ENCODE measurements at places on chromosomes 7 and 10. TPM values are rescaled to one million over a fixed set of nuclear protein-coding genes. Genes with fewer than 3 reads are reported as not detected.
A peak's percentile ranks its signal among the peaks of the same experiment; 100 is the strongest.

Gene FAM25G
- total RNA-seq, result not detected

Gene IL15RA
- 1.4 TPM for total RNA-seq

GRCh38 chr10:79056736-79057391 is 11.9 kb upstream of the ZMIZ1 start:
- DNase-seq, result no peak

DNA sequence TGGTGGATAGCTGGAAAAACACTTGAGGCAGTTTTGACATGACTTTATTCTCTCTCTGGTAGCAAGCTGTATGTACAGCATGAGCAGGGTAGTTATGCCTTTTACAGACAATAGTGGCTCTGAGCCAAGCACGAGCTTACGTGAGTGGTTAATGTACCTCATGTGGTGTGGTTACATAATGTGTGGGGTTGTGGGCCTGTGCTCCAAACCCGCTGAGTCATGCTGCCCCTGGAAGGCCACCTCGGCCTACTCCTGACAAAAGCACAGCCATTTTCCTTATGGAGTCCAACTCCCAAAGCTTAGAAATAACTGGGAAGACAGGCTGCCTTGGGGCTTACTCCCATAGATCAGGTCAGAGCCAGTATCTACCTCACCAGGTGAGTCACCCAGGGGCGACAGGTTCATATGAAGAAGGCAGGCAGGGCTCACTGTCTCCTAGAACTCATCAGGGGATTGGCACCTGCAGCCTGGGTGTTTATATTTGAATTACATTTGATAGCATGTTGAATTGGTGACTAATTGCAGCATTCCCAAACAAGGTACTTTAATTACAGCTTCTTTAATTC is 404.5 kb downstream of the ADRA2A start:
- no peak for DNase-seq

DNA sequence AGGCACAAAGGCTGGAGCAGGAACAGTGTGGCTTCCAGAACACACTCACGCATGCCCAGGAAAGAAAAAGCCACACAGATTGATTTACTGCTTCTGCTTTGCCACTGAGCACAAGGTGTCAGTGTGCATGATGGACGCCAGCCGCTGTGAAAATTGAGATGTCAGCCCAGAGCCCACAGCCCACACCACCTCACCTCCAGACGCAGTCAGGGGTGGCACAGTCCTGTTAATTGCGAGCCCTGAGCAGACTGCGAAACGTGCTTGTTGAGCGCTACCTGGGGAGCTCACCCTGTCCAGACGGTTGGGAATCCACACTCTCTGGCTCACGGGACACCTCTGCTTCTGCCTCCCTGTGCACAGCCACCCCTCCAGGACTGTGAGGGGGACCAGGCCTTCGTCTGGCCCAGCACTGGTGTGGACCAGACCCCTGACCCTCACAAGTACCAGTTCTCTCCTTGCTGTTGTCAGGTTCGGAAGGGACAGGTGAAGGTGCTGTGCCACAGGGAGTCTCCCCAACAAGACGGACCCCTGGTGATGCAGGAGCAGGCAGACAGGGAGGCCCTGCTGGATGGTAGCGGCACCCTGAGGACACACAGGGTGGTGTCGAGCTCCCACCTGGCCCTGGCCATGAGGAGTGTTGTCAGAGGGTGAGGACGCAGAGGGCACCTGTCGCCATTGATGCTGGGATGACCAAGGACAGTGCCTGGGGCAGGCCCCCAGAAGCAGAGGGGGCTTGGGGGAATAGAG is 15.3 kb downstream of the RASGEF1A start:
- peak; percentile 57 for DNase-seq

DNA sequence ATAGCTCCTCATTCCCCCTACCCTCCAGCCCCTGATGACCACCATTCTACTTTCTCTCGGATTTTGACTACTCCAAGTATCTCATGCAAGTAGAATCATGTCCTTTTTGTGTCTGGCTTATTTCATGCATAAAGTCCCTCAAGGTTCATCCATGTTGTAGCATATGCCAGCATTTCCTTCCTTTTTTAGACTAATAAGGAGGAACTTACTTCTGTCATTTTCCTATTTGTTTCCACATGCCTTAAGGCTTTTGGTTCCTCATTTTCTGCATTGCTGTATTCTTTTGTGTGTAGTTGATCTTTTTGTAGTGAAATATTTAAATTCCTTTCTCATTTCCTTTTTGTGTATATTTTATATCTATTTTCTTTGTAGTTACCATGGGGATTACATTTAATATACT is 376.9 kb downstream of the CALN1 start:
- DNase-seq, result no peak

DNA sequence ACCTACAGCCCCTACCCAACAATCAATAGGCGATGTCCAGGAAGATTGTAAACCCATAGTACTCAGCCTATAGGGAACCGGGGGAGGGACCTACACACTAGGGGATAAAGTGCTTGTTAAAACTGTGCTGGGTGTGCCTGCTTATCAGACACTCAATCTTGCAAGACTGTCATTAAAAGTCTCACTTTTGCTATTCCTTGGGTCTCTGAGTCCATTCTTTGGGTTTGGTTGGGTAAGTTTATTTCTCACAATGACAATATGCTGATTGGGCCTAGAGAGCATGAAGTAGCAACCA is 45.6 kb downstream of the PTPRE start:
- no peak for DNase-seq

DNA sequence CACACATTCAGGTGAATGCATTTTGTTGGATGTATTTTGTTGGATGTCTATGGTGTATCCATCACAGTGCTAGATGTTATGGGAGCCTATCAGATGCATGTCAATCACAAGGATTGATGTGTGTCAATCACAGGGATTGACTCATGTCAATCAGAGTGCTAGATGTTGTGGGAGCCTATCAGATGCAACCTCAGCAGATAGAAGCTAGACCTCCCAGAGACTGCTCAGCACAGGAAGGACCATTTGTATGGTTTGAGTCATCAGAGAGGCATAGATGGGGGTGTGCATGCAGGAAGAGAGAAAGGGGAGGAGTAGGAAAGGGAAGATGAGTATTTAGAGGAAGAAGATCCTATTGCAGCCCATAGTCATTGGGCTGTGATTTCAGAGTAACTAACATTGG is 48.3 kb upstream of the PITRM1 start:
- DNase-seq, result no peak

DNA sequence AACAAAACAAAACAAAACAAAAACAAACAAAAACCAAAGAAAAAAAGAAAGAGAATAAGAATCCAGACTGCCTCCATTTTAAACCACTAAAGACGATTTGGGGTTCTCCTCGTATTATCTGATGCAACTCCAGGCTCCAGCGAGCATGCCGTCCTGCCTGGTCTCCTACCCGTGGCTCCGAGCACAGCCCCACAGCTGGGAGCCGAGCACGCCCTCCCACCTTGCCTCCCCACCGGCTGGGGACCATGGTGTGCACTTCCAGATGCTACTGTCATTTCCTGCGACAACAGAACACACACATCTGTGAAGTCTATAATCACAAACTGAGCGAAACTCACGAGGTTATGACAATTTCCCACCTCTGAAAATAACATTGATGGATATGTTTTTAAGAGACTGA is 113.1 kb downstream of the ADARB2 start:
- DNase-seq, result no peak
